B cell (primary cell): ENCODE measurements at places on chromosomes 3 and 15.

GRCh38 chr15:71657141-71657540 lies 153.2 kb upstream of the NR2E3 start:
- DNase-seq = no peak
- no peak overlapping the region for H3K27ac ChIP-seq
- no peak overlapping the region for H3K4me3 ChIP-seq
- H3K36me3 ChIP-seq = no peaks in the 10 kb centered on the region
- no peaks in the 10 kb centered on the region for H3K27me3 ChIP-seq

- no peak for DNase-seq
- no peaks in the 10 kb centered on the region for H3K36me3 ChIP-seq
These were observed 20.3 kb downstream of the SETMAR start for GRCh38 chr3:4323246-4324027.

GRCh38 chr15:79129235-79129634 lies 38.7 kb upstream of the RASGRF1 start:
- H3K36me3 ChIP-seq = no peaks in the 10 kb centered on the region
- H3K4me3 ChIP-seq = no peak overlapping the region
- no peaks in the 10 kb centered on the region for H3K4me1 ChIP-seq
- no peak for DNase-seq
- H3K27me3 ChIP-seq = peaks cover 28% of the 10 kb centered on the region

- peaks cover 20% of the 10 kb centered on the region for H3K4me1 ChIP-seq
- peaks cover 9% of the 10 kb centered on the region for H3K36me3 ChIP-seq
These were observed 6.2 kb upstream of the TMF1 start for GRCh38 chr3:69058180-69058946.

DNA sequence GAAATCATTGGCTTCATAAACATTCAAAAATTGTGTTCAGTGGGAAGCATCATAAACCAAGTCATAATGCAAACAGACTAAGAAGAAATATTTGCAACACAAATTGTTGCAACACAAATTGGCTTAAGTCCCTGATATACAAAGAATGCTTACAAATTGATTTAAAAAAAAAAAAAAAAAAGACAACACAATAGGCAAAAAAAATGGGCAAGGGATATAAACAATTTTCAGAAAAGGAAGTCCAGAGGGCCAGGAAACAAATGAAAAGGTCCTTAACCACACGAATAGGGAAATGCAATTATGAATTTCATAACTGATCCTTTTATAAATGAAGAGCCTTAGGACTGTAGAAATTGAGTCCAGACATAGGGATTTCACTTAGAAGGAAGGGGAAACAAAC lies 98.9 kb downstream of the LRRK1 start:
- H3K27me3 ChIP-seq = no peaks in the 10 kb centered on the region
- H3K36me3 ChIP-seq = peaks cover 59% of the 10 kb centered on the region
- H3K4me3 ChIP-seq = no peak overlapping the region

GRCh38 chr3:181265750-181266333 lies 276.3 kb upstream of the DNAJC19 start:
- H3K4me3 ChIP-seq = peak overlapping the region; percentile 2
- DNase-seq = no peak
- no peaks in the 10 kb centered on the region for H3K36me3 ChIP-seq
- H3K4me1 ChIP-seq = no peaks in the 10 kb centered on the region

DNA sequence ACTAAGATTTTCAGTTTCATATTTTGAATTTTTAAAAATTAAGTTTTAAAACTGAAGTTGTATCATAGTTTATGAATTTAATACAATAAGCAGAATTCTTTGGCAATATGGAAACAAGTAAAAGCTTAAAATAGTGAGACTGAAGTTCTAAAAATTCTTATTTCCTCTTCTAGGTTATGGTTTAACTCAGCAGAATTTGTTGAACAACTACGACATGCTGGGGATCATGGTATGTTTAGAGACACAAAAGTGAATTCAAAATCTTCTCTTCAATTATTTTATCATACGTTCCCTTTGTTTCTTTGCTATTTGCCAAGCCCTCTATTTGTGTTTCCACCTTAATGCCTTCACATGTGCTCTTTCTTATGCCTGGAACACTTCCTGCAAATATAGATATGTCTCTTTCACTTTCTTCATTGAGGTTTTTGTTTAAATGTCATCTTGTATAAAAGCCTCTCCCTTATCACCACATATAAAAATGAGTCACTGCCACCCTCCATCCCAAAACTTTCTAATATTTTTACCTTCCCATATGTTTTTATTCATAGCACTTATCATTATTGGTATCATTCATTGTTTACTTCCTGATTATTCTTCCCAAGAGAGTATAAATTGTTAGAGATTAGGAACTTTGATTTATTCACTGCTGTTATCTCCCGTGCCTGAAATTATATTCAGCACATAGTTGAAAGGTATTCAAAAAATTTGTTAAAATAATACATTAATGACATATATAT lies 6.4 kb downstream of the SUCNR1 start:
- no peaks in the 10 kb centered on the region for H3K36me3 ChIP-seq
- peak overlapping the region; percentile 36 for H3K4me3 ChIP-seq
- peak; percentile 5 for DNase-seq
- H3K27me3 ChIP-seq = no peaks in the 10 kb centered on the region
- H3K27ac ChIP-seq = peak overlapping the region; percentile 11

- no peaks in the 10 kb centered on the region for H3K27me3 ChIP-seq
- peaks cover 36% of the 10 kb centered on the region for H3K36me3 ChIP-seq
- H3K27ac ChIP-seq = no peak overlapping the region
These were observed 16.3 kb upstream of the NEK10 start for GRCh38 chr3:27385504-27385903.

DNA sequence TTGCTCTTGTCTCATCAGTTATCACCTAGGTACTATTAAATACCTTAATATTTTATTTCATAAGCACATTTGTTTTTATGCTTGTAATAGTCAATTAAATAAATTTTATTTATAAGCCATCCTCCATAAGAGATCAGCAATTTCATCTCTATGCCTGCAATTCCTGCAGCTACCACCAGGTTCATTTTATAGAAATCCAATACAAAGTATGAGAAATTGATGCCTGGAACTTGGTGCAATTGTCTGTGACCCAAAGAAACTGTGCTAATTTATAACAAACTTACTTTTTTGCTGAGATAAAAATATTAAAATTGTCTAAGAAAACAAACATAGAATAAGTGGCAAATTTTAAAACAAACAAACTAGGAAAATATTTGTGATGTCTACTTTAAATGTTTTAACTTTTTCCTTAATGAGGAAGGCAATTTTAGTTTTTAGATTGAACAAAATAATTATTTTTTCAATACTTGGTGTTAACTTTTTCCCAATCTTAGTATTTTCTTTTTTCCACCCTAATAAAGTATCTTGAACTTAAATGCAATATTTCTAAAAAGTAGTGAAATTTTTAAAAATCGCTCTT lies 1026.6 kb downstream of the ROBO1 start:
- no peaks in the 10 kb centered on the region for H3K27me3 ChIP-seq
- H3K27ac ChIP-seq = no peak overlapping the region
- no peaks in the 10 kb centered on the region for H3K36me3 ChIP-seq
- no peak overlapping the region for H3K4me3 ChIP-seq

DNA sequence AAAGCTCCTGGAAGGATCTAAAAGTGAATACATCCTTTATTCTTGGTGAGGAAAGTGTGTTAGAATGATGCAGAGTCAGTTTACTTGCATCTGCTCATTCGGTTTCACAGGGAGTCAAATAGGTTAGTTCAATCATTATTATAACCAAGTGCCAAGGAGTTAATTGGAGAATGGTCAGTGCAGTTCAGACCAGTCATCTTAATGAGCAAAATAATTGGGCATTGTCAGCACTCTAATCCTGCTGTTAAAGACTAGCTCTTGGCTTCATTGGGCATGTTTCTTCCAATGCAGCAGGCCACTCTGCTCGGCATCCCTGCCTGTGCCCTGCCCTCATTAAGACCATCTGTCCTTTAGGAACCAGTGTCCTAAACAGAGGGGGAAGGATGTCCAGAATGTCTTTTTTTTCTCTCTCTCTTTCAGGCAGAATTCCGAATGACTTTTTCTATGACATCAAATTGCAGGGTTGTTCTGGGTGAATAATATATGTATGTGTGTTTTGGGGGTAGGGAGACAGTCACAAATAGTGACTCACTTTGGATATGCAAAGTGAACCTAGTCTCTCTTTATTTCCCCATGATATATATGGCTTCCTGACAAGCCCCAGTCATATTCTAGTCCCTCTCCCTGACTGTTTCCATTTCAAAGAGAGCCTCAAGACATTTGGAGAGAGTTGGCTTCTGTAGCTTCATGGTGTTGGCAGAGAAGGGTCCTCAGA lies 205.4 kb upstream of the TRIM42 start:
- no peaks in the 10 kb centered on the region for H3K4me1 ChIP-seq
- H3K27me3 ChIP-seq = no peaks in the 10 kb centered on the region
- no peaks in the 10 kb centered on the region for H3K36me3 ChIP-seq
- DNase-seq = no peak
- H3K27ac ChIP-seq = no peak overlapping the region
- H3K4me3 ChIP-seq = no peak overlapping the region

- DNase-seq = no peak
- no peaks in the 10 kb centered on the region for H3K27me3 ChIP-seq
- no peaks in the 10 kb centered on the region for H3K36me3 ChIP-seq
- no peaks in the 10 kb centered on the region for H3K4me1 ChIP-seq
- H3K4me3 ChIP-seq = no peak overlapping the region
- H3K27ac ChIP-seq = no peak overlapping the region
These were observed 469.3 kb upstream of the CDIN1 start for GRCh38 chr15:36109943-36110658.

DNA sequence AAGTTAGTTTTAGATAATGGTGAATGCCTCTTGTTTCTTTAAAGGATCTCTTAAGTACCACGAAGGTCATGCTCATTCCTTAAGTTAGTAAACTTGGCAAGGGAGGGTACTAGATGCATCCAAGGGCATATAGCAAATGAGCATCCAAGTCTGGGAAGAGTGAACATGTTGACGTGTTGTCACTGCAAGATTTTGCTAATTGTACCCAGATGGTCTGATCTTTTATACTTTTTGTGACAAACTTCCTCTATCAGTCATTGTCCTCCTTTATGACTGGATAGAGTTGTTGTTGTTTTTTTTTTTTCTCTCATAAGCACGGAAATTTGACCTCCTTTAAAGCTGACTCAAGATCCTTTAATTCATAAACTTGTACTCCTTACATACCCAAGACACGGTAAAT lies 121.3 kb downstream of the CHST2 start:
- no peak overlapping the region for H3K27ac ChIP-seq
- DNase-seq = no peak
- no peak overlapping the region for H3K4me3 ChIP-seq
- H3K36me3 ChIP-seq = no peaks in the 10 kb centered on the region
- no peaks in the 10 kb centered on the region for H3K27me3 ChIP-seq

- H3K36me3 ChIP-seq = peaks cover 15% of the 10 kb centered on the region
- no peaks in the 10 kb centered on the region for H3K27me3 ChIP-seq
- no peak overlapping the region for H3K4me3 ChIP-seq
- DNase-seq = no peak
These were observed 120.0 kb upstream of the FGF7 start for GRCh38 chr15:49303003-49303402.

- H3K27me3 ChIP-seq = no peaks in the 10 kb centered on the region
- no peak for DNase-seq
- no peaks in the 10 kb centered on the region for H3K36me3 ChIP-seq
- H3K27ac ChIP-seq = no peak overlapping the region
- no peak overlapping the region for H3K4me3 ChIP-seq
- H3K4me1 ChIP-seq = no peaks in the 10 kb centered on the region
These were observed 7.9 kb upstream of the BLM start for GRCh38 chr15:90709278-90709677.

DNA sequence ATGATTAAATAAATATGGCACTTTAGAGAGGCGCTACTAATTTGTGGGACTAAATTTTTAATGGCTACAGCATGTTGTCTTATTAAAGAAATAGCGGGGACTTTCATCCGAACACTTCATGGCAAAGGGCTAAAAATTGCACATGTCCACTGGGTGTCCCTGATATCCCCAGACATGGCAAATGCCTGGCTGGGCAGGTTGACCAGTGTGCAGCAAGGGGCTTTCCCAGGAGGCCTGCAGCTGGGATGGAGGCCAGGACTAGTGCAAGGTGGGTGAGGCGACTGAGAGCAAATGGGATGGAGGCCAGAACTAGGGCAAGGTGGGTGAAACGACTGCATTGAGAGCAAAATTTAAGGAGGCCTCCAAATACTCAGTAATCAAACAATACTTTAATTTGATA lies 167.4 kb upstream of the SMAD3 start:
- DNase-seq = no peak
- peaks cover 8% of the 10 kb centered on the region for H3K4me1 ChIP-seq

GRCh38 chr15:100263721-100264455 lies 77.9 kb downstream of the ADAMTS17 start:
- no peaks in the 10 kb centered on the region for H3K36me3 ChIP-seq
- no peak overlapping the region for H3K27ac ChIP-seq
- DNase-seq = no peak
- H3K4me1 ChIP-seq = no peaks in the 10 kb centered on the region
- no peaks in the 10 kb centered on the region for H3K27me3 ChIP-seq

DNA sequence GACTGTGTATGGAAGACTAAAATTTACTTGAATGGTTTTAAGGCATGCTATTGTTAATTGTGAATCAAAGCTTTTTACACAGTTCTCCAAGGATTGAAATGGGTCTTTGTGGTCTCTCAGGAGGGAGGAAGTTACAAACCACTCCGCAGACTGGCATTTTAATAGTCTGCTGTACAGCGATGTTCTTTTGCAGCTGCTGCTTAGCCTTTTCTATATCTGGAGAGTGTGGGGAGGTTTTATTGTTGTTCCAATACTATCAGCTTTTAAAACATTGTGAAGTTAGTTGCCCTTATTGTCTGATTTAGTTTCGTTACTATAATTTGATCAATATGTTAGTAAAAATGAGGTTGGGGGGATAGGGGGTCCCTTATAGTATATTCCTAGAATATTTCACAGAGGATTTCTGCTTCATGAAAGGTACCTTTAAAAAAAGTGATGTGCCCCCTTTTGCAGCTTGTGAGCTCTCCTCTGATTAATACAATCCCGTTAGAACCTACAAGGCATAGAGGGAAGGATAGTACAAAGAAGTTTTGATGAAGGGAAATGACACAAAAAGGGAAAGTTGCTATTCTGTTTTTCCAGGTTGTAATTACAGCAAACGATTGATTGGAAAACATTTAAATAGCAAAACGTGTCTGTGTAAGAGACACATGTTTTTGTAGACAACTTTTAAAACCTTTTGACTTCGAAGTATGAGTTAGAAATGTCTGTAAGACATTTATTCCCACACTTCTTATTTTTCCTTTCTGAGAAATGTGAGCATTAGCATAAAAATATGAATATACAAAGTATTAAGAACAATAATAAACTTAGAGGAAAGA lies 158.3 kb upstream of the CGNL1 start:
- H3K4me1 ChIP-seq = peaks cover 12% of the 10 kb centered on the region
- no peaks in the 10 kb centered on the region for H3K36me3 ChIP-seq
- H3K27me3 ChIP-seq = no peaks in the 10 kb centered on the region
- no peak overlapping the region for H3K4me3 ChIP-seq
- no peak overlapping the region for H3K27ac ChIP-seq

DNA sequence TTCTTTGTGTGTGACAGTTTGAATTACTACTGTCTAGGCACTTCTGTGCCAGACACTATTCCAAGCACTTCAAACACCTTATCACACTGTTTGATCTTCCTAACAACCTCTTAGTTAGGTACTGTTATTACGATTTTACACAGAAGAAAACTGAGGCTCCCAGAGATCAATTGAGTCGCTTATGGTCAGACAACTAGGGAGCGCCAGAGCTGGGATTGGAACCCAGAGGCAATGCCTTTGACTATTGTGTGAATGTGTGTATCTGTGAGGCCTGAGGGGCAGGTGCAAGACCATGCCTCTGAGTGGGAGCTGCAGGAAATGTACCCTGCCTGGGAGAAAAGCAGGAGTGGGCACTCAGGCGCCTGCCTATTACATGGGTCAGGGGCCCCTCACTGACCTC lies 1.8 kb downstream of the TRH start:
- no peak overlapping the region for H3K27ac ChIP-seq
- H3K4me1 ChIP-seq = peaks cover 16% of the 10 kb centered on the region
- H3K4me3 ChIP-seq = no peak overlapping the region
- no peak for DNase-seq
- H3K27me3 ChIP-seq = peaks cover 31% of the 10 kb centered on the region
